ENCODE measurements at places on chromosomes 2 and 18.

DNA sequence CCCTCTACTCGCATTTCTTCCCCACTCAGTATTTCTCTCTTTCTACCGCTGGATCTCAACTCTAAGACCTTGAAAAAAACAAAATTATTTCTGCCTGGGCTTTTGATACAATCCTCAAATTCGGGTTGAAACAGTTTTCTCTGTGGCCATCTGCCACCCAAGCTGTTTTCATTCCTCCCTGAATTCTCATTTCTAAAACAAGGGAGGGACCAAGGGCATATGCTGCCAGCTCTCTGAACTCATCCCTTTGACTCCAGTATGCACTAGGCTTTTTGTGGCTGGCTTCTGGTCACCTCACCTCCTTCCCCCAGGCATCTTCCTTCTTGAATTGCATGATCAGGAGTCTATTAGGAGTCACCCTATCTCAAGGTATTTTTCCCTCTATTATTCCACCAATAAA is 49.5 kb downstream of the CCDC148 start:
- DNase-seq: no peak

- no peak for DNase-seq
Observed at GRCh38 chr18:55633032-55633431, 45.0 kb upstream of the TCF4 start.

GRCh38 chr2:39492095-39492590 is 55.1 kb upstream of the MAP4K3 start:
- DNase-seq: no peak

DNA sequence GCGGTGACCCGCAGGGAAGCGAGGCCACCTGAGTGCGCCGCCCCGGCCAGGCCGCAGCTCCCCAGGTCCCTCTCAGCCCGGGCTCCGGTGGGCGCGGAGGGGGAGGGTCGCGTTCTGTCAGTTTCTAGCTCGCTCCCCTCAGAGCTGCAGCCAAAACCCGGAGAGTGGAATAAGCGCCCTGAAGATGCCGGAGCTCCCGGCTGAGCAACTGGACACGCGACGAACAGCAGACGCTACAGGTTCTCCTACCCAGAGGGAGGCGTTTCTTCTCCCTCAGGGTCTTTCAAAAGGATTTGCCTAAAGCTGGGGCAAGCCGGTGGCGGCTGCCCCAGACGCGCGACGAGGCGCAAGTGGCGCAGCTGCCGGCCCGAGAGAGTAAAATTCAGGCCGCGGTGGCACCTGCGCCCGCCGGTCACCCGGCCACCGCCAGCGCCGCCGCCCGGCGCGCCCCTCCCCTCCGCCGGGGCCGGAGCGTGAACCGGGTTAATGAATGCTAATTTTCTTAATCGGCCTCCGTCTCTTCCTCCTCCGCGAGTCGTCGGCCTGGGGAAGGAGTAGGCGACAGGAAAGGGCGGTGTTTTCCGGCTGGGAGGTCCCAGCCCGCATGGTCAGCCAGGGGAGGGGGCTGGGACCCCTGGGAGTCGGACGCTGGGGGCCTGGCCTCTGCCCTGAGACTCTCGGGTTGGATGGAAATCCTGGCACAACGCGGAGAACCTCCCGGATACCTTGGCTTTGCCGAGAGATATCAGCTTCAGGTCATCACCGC is 845 bp upstream of the CDC42EP3 start:
- DNase-seq: peak; percentile 90
